Renal cortex interstitium (tissue), 15 donors: ENCODE measurements at places on chromosomes 7 and 10.

- DNase-seq, result no peak
Observed at GRCh38 chr10:33963729-33964128, 629.3 kb upstream of the NRP1 start.

GRCh38 chr10:34918776-34919315, 103.8 kb upstream of the PARD3 start:
- no peak for DNase-seq

GRCh38 chr10:87541114-87541513, 36.4 kb downstream of the MINPP1 start:
- no peak for DNase-seq

DNA sequence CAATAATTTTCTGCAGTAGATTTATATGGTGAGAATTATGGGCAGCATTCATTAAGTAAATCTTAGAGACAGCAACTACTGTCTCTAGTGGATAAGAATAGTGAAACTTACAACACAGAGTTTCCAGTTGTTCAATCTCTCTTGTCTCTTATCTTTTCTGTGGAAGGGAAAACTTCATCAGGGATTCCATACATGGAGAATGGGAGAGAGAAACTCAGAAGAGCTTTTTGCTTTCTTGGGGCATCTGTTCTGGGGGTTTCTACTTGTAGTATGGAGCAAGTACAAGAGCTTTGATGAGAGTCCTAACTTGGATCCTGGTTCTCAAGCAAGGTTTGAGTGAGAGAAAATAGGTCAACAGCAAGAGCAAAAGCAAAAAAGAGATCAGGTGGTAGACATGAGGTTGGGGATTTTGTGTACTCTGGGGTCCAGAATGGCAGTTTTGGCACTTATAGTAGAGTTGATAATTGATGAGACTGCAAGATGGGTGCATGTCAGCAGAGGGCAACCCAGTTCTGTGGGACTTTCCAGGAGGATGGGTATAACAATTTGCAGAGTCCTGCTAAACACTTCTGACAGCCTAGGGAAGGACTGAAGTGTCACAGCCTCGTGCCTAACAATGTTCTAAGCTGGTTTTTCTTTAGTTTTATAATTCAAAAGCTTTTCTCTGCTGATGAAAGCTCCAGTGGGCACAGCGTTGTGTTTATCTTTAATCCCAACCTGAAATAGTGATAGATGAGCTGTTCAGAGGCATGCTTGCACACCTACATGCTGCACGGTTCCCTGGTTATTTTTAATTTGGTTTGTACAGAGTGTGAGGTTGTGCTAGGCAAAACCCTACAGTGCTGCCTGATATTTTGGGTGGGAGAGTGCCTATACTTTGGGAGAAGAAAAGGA, 32.0 kb upstream of the STRIP2 start:
- DNase-seq, result no peak

GRCh38 chr7:26340476-26341018, 48.9 kb downstream of the SNX10 start:
- no peak for DNase-seq

DNA sequence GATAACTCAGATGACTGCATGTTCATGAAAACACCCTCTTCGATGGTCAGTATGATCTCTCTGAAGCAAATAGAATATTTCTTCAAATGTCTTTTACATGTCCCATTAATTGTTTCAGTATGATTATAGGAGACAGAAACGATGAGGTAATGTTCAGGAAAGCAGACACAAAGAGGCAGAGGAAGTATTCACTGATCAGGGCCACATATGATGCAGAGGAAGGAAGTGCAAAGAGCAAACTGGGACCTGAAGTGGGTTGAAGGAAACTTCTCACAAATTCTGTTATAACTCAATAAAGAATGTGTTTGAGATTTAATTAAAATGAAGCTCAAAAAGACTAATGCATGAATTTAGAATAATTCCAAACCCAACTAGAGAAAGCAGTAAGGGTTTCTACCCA, 70.5 kb downstream of the TES start:
- no peak for DNase-seq

DNA sequence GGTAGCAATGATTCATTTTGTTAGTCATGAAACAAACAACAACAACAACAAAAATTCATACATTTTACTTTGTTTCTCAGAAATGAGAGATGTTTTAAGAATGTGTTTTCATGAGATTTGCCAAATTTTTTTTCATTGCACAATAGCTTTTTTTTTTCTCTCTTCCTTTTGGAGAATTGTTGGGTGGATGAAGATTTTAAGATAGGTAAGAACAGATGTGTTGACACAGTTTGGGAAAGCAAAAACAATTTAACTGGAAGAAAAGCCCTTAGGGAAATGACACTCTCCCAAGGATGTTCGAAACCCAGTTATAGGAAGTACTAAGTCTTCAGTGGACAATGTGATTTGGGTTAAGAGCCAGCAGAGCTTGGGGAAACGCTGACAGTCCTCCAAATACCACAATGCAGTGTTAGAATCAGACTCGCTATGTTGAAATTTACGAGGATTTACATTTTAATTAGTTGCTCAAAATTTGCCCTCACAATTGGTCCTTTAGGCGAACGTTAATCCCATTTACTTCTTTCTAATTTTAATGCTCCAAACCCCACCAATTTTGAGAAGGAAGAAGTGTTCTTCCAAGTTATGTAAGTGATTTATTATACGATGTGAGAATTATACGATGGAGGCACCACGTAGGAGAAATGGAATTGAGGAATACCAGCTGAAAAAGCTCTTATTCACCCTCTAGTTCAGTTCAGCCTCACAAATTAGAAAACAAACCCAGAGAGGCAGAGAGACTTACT, 61.2 kb downstream of the HHEX start:
- DNase-seq, result no peak

DNA sequence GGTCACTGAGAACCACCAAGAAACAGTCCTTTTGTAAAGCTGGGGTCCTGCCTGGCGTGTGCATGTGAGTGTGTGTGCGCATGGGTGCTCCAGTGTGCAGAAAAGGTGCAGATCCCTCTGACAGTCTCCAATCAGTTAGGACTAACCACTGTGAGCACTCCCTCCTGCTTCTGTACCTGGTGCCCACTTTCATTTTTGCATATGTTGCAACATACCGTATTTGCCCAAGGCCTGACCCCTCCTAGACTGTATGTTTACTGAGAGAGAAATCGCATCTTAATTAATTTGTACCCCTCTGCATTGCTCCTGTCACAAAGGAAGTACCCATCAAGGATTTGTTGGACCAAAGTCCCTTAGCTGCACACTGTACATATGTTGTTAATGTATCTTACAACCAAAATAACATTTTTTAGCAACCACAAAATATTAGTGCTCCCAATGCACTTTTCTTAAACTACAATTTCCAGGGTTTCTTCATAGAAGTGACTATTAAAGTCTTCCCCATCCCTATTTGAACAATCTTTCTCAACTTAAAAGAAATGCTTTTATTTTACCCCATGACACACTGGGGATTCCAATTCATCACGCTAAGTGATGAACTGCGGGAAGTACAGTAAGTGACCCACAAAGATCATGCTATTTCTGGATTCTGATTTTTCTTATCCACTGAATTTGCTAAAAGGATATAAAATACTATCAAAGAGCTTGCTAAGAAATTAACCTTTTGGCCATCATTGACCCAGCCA, 16.6 kb downstream of the PAXIP1 start:
- DNase-seq, result no peak

GRCh38 chr7:105346593-105347322, 42.0 kb downstream of the SRPK2 start:
- no peak for DNase-seq

DNA sequence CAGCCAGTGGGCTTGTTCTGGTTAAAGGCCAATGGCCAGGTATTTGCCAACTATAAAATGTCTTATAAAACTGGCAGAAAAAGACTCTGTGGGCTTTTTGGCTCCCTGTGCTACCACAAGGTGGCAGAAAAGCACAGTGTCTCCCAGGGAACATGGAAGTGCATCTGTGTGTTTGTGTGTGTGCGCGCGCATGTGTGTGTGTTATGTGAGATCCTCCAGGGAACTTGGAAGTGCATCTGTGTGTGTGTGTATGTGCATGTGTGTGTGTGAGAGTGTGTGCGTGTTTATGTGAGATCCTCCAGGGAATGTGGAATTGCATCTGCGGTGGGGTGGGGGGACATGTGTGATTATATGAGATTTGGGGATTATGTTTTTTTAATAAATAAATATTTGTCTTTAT, 30.2 kb upstream of the ABI1 start:
- DNase-seq, result peak; percentile 54

DNA sequence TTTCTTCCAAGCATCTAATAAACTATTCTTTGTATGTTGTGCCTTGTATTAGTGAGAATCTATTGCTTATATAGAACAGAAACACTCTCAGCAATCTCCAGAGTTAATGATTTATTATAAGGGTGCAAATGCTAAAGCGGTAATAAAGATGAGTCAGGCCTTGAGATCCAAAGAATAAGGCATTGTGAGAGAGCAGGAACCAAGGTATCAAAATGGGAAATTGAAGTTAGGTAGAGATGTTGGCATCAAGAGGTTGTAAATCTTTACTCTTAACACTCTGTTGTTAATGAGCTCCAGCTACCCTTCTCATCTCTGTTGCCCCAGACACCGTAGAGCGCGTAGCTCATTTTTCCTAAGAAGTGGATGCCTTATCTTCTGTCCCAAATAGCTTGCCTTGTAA, 375.2 kb downstream of the ARL4A start:
- DNase-seq, result no peak

DNA sequence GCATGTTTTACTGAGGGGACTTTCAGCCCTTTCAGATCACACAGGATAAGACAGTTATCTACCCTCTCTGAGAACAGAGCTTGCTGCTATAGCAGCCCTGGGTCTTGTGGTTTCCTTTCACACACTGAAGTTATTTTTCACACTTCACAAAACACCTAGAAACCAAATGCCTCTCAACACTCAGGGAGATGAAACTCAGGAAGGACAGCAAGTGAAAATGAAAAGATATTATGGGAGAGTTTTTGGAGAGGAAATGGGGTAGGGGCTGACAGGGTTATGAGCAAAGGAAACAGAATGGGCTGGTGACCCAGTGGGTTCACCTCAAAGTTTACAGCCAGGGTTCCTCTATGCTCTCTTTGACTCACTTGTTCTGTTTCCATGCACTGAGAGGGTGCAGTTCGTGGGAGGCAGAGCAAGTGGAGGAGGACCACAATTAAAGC, 17.0 kb upstream of the GIMAP2 start:
- DNase-seq, result no peak

DNA sequence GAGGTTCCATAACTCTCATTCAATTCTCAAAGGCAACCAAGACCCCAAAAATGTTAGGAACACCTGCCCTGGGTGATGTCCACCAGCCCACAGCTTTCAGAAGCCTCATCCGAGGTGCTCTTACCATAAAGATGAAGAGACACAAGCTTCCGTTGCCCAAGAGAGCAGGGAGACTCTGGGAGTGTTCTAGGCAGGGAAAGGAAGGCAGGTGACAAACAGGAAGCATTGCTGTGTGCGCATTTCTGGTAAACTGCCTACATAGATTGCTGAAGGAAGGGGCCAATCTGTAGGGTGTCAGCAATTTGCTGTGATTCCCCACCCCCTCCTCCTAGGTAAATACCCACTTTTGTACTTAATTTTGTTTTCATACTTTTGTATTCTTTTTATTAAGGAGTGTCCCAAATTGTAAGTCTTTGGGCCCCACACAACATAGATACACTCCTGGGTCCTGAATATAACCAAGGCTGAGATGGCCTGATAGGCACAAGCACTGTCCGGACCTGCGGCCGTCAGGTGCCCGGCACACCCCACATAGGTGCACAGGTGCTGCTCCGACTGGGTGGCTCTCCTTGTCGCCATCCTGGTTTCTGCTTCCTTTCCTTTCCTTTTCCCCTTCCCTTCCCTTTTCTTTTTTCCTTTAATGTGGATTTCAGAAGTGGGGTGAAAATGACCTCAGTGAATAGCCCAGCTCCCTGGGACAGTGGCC, 51.4 kb upstream of the SMNDC1 start:
- no peak for DNase-seq

GRCh38 chr10:75398200-75398691, 3.3 kb downstream of the ZNF503 start:
- DNase-seq, result no peak

- no peak for DNase-seq
Observed at GRCh38 chr10:28593811-28594210, 60.9 kb downstream of the WAC start.

- peak; percentile 29 for DNase-seq
Observed at GRCh38 chr7:157613575-157614322, 276.9 kb downstream of the DNAJB6 start.

- no peak for DNase-seq
Observed at GRCh38 chr7:98930464-98930863, 52.1 kb downstream of the TRRAP start.

GRCh38 chr10:21456160-21456559, 69.3 kb downstream of the SKIDA1 start:
- no peak for DNase-seq

DNA sequence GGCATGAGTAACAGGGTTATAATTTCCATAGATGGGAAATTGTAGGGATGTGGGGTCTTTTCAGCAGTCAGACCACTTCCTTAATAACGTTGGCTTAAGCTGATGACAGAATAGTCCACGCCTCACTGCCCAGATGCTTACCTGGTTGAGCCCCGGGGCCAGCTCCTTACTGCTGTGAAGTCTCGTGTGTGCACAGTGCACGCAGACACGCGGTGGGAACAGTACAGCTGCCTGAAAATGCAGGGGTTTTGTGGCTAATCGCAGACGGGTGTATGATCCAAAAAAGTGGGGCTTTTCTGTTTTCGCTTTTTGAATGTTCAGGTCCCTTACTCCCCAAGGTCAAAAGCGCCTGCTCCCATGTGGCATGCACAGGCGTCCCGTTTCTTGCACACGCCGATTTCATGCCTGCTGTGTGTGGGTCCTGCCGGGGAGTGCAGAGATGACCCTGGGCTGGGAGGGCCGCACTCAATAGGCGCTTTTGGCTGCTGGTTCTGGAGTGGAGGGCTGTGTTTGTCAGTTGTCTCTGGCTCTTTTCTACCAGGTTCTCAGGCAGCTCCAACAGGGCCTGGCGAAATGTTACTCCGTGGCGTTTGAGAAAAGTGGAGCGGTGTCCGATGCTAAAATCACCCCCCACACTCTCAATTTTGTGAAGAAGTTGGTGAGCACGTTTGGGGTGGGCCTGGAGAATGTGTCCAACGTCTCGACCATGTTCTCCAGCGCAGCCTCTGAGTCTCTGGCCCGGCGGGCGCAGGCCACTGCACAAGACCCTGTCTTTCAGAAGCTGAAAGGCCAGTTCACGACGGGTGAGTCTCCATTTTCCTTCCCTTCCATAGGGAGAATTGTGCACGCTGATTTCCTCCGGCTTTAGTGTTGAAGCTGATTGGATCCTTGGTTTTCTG, 116.0 kb downstream of the TRRAP start:
- DNase-seq, result no peak
